Kidney (tissue), 22 donors: ENCODE measurements at places on chromosomes 1 and 21. TPM values are rescaled to one million over a fixed set of nuclear protein-coding genes. Genes with fewer than 3 reads are reported as not detected.

DNA sequence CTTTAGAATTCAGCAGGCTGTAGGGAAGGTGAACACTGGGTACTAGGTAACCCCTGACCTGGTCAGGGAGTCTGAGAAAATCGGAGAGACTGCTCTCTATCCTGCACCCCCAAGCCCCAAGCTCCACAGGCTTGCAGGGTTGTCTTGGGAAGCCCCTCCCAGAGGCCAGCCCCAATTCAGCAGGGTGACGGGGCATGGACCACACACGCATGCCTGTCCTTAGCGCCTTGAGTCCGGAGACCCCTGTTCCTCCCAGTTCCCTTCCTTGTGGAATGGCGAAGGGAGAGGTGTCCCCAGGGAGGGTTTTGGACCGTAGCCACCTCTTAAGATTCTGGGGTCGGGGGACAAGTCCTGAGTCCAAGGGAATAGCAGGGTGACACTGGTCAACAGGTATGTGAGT is 116.1 kb downstream of the HLCS start:
- no peak for DNase-seq

DNA sequence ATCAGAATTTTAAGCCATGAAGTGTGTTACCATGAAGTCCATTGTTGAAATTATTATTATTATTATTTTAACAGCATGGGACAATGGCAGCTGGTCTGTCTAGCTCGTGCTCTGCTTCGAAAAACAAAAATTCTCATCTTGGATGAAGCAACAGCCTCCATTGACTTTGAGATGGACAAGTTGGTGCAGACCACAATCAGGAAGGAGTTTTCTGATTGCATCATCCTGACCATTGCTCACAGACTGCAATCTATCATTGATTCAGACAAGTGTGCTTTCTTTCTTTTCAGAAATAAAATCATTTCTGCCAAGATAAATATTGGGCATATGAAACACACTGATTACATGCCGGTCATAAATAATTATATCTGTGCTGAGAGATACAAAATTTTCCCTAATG is 21.0 kb downstream of the HSPA13 start:
- DNase-seq, result no peak

DNA sequence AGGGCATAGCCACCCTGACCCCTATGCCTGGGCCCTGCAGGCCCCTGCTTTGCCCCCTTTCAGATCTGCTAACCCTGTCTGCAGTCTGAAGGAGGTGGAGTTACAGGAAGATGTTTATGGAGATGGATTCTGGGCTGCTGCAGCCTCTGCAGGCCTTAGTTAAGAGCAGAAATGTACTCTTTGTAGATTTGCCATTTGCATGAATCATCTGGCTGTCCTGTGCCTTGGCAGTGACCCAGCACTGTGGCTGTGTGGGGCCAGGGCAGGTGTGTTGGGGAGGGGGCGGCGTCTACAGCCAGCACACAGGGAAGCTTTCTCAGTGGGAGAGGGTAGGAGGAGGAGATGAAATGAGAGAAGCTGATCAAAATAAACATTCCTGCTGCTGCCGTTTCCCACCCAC is 867.3 kb downstream of the PLA2G4A start:
- peak; percentile 25 for DNase-seq

DNA sequence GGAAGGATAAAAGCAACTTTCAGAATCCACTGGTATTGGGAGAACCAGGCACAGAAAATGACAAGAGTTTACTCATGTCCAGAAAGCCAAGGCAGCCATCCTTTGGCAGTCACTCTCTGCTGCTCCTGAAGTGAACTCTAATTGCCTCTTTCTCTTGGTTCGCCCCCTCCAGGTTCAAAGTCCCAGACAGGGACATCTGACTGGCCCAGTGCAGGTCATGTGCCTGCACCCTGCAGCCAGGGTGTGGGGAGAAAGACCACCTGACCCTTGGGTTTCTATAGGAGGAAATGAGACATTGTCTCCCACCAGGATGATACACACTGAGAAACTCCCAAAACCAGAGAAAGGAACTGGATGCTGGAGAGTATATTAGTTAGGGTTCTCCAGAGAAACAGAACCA is 103.9 kb upstream of the SYT6 start:
- DNase-seq, result no peak

GRCh38 chr1:184693011-184693410 is 61.6 kb downstream of the EDEM3 start:
- no peak for DNase-seq

- DNase-seq, result no peak
Measured at GRCh38 chr1:38656726-38657125, 202.8 kb downstream of the RRAGC start.

GRCh38 chr1:73832276-73833181 is 365.4 kb downstream of the LRRIQ3 start:
- no peak for DNase-seq

GRCh38 chr1:67721650-67722291 is 36.8 kb downstream of the GADD45A start:
- no peak for DNase-seq

GRCh38 chr1:11804666-11805421 is 920 bp downstream of the MTHFR start:
- DNase-seq, result peak; percentile 84

DNA sequence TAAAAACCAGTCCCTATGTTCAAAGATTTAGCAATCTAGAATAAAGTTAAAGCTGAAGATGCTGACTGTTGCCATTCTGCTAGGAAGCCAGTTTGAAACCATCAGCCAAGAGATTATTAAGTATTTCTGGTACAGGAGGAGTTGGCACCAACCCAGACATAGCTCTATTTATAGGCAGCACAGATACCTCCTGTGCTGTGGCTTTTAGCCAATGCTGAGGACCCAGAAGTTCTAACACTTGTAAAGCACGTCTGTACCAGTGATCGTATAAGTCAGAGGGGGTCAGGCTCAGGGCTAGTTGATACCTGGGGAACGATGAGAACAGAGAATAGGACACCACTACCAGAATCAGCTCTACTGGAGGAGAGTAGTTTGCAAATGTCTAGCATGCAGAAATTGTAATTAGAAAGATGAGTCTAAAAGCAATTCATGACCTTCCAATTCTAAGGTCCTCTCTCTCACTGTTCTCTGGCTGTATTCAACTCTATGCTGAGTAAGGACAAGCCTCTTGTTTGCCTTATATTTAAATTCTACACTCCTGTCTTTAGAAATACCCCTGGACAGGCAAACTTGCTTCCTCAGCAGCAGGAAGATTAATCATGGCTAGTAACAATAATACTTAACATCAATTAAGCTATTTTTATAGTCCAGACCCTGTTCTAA is 96.8 kb upstream of the PALMD start:
- DNase-seq, result no peak

GRCh38 chr1:15046487-15047165 is 106.9 kb upstream of the TMEM51 start:
- peak; percentile 80 for DNase-seq

DNA sequence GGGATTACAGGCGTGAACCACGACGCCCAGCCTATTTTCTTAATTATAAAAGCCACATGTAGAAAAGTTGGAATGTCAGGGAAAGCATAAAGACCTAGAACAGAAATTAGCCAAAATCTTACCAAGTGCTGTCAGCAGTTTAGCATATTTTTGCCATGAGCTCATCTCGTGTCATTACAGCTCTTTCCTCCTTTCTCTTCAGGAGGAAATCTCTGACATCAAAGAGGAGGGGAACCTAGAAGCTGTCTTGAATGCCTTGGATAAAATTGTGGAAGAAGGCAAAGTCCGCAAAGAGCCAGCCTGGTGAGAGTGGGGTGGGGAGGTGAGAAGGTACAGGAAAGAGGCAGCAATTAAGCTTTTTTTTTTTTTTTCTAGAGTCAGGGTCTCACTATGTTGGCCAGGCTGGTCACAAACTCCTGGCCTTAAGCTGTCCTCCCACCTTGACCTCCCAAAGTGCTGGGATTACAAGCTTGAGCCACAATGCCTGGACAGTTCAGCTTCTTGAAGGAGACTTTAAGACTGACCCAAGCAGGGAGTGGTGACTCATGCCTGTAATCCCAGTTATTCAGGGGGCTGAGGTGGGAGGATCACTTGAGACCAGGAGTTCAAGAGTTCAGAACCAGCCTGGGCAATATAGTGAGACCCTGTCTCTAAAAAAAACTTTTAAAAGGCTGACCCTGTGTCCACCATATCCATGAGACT is 8.4 kb upstream of the BGLAP start:
- DNase-seq, result no peak

- no peak for DNase-seq
Measured at GRCh38 chr1:176745945-176746344, 283.0 kb downstream of the PAPPA2 start.

GRCh38 chr1:78651241-78651640 is 1.6 kb downstream of the IFI44 start:
- no peak for DNase-seq

DNA sequence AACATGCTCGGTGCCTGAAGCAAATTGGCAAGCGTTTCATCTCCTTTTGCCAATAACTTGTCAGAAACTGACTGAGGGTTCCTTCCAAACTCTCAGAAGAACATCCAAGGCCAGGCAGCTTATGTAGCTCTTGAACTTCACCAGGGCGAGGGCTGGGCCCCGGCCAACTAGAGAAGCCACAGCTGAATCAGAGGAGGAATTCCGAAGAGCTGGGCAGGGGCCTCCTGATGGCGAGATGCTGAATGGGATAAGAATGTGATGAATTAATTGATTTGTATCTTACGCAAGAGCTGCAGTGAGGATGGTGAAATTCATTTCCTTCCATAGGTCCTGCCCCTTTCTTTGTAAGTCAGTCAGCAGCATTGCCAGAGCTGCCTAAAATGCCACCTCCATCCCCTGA is 345.8 kb downstream of the KIF26B start:
- DNase-seq, result no peak

GRCh38 chr1:71836904-71837303 is 445.4 kb downstream of the NEGR1 start:
- no peak for DNase-seq

GRCh38 chr1:6010554-6010953 is 18.3 kb upstream of the NPHP4 start:
- no peak for DNase-seq

DNA sequence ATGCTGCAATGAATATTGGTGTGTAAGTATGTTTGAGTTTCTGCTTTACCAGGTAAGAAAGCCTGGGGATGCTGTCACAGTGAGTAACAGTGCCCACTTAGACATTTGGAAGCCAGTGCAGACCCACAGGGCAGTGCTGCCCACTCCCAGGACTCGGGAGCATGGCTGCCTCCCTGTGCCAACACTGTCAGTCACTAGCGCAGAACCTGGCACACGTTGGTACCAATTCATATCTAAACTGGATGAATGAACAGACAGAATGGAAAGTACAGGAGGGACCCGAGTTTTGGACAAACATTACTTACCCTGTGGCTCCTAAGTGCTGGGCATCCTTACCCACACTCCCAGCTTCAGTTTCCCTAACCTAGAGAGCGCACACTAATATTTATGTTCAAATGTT is 1.6 kb upstream of the EVA1C start:
- DNase-seq, result no peak

GRCh38 chr1:245211761-245212160 is 57.0 kb downstream of the KIF26B start:
- no peak for DNase-seq

- no peak for DNase-seq
Measured at GRCh38 chr1:42316292-42316691, 18.7 kb downstream of the FOXJ3 start.

DNA sequence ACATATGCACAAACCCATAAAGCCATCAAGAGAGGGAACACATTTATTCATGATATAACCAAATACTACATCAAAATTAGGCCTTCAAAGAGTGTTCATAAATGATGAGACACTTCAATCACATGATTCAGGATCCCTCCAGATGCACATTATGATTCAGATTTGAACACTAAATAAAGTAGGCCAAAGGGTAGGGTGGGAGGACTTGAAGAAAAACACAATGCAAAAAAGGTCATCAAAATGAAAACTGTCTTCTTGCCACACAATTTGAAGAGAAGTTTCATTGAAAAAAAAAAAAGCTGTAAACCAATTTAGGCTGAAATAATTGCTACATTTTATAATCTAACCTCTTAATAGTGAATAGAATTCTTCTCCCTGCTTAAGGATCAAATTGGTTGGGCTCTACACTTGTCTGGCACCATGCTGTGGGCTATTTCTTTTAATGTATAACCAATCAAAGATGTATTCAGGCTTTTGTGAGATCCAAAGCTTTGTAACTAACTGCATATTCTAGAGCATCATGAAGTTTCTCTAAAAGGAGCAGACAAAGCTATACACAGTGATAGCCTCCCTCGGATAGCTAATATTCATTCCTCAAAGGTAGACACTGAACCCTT is 58.1 kb downstream of the ZSWIM5 start:
- no peak for DNase-seq

DNA sequence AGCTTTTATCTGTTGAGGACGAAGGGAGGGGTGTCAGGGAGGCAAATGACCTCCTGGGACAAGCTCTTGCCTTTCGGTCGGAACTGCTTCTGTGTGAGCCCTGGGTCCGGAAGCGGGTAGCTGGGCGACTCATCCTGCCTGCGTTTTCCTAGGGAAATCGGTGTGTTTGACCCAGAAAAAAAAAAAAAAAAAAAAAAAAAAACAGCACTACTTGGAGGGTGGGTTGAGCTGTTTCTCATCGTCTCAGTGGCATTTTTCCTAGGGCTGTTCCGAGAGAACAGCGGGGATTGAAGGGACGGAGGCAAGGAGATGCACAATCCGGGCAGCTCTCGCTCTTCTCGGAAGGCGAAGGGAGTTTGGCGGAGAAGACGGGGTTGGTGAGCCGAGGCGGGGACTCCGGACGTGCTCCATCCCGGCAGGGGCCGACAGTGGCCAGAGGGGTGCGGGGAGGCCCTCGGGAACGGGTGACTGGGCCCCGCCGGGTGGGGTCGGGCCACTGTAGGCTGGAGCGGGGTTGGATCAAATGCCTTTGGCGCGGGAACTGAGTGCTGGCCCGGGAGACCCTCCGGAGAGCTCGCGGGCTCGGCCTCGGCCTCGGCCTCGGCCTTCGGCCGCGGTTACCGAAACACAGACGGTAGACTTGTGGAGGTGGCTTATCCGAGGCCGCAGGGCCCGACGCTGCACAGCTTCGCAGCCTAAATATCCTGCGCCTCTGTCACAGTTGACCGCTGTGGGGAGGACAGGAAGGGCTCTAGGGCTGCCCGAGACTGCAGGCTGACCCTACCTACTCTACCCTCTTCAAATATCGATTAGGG is 2.4 kb upstream of the BARHL2 start:
- no peak for DNase-seq

GRCh38 chr21:44433791-44434567 is 21.3 kb upstream of the LRRC3 start:
- DNase-seq, result peak; percentile 15

KRTAP6-3 gene
- polyA plus RNA-seq, result not detected

FGR gene
- 2.5 TPM for polyA plus RNA-seq

ORC1 gene
- polyA plus RNA-seq, result 0.37 TPM

MMP23B gene
- 4.0 TPM for polyA plus RNA-seq

PPOX gene
- 29.4 TPM for polyA plus RNA-seq

MMEL1 gene
- polyA plus RNA-seq, result 8.5 TPM

WARS2 gene
- polyA plus RNA-seq, result 13.9 TPM

RNU1-3 gene
- polyA plus RNA-seq, result 26.8 TPM

GBP1 gene
- 8.4 TPM for polyA plus RNA-seq

GLIS1 gene
- 3.7 TPM for polyA plus RNA-seq

RCAN1 gene
- 55.3 TPM for polyA plus RNA-seq
